ENCODE measurements at places on chromosomes 5 and 9.

DNA sequence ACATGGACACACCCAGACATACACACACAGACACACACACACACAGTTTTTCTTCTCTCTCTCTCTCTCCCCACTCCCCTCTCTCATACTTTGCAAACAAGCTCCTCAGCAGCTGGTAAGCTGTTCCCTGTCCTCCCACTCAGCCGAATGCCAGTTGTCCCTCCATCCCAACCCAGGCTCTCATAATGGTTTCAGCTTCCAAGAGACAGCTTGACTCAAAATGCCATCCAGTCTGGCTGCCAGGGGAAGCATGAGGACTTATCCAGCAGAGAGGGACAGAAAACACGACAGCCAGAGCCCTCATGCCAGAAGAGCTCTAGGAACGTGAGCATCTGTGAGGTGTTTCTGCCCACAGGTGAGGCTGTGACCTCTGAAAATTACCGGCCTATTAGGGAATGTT is 112.6 kb upstream of the SPDL1 start:
- no peak for DNase-seq

DNA sequence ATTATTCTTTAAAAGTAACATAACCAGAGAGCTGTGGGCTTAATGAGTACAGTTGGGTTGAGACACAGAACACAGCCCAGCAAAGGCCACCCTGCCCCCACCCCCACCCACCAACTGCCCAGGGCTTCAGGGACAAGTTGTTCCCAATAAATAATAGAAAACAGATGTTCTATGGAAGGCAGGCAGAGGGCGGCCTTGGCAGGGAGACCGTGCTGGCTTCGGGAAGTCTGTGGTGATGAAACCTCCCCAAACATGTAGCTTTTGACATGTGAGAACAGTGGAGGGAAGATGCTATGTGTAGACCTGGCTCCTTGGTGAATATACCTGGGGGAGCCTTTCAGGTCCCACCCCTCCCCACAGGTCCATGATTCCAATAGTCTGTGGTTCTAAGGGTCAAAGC is 10.0 kb downstream of the TRAF1 start:
- no peak for DNase-seq

DNA sequence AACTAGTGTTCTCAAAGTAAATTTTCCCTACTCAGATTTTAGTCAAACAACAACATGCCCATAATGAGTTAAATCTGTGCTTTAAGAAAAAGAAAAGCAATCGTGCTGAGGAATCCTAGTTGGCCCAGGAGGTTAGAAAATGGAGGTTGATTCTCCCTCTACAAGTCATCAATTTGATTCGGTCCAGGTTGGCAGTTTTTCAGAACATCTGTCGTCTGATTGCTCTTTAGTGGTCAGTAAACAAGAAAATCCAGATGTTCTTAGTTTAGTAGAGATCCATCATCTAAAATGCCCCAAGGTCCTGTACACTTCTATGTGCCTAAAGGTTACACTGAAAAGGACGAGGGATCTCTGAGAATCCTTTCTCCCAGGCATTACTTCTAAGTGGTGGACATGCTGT is 659.2 kb downstream of the MTRR start:
- DNase-seq: no peak

DNA sequence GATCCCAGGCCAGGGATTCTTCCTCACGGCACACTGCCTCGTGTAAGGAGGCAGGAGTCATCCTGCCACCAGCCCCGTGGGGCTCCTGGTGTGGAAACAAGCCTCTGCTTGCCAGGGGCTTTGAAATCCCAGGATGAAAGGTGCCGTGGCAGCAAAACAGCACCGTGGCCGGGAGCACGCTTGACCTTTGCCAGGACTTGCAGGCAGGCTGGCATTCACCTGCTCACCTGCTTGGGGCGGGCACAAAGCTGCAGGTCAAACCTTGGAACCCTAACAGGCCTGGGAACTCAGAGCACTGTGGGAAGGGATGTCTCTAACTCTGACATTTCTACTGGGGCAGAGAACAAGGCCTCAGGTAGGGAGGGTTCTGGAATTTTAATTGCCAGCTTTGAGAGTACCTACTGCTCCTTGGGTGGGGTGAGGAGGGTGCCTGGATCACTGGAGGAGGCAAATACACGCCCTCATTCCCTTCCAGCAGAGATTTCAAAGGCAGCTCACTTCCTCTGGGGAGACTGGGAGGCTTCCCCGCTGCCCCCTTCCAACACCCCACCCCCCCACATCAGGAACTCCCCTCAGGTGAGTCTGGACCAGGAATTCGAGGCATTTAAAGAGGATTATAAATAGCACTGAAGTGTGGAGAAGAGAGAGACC is 45.6 kb upstream of the STXBP1 start:
- no peak for DNase-seq

- no peak for DNase-seq
These were observed 10.0 kb upstream of the STRBP start for GRCh38 chr9:123278361-123278760.

- DNase-seq: peak; percentile 92
These were observed 399 bp upstream of the FBN2 start for GRCh38 chr5:128538250-128539037.

GRCh38 chr5:1073239-1074102 is 38.4 kb downstream of the SLC12A7 start:
- no peak for DNase-seq

- no peak for DNase-seq
These were observed 6.2 kb downstream of the ZNF883 start for GRCh38 chr9:113005777-113006176.

- DNase-seq: no peak
These were observed at the start of gene GABRA6 for GRCh38 chr5:161685461-161685860. TSS of gene GABRA6 (plus strand) at chr5:161685721. CDS start at chr5:161685990, 269 bp downstream.

DNA sequence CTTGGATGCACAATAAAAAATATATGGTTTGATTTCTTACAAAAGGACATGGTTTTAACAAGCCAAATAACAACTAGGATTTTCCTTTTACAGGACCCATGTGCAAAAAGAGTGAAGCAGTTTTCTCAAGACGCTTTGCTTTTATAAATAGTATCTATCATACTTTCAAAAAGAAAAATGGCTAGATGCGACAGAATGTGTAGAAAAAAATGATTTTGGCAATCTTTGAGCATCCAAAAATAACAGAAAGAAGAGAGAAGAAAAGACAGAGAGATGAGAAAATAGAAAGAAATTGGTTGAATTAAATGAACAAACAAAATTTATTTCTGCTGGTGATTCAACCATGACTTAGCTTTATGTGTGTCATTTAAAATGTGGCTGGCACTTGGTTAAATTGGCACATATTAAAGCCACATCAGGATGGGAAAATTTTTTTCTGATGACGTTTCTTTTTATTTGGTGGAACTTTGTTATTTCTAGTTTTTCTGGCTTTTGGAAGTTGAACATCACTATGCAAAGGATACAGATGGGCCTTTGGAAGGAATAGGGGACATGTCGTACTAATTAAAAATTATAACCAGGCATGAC is 35.6 kb upstream of the NREP start:
- DNase-seq: no peak

- no peak for DNase-seq
These were observed 55.8 kb downstream of the ANXA2R start for GRCh38 chr5:42984307-42984706.

DNA sequence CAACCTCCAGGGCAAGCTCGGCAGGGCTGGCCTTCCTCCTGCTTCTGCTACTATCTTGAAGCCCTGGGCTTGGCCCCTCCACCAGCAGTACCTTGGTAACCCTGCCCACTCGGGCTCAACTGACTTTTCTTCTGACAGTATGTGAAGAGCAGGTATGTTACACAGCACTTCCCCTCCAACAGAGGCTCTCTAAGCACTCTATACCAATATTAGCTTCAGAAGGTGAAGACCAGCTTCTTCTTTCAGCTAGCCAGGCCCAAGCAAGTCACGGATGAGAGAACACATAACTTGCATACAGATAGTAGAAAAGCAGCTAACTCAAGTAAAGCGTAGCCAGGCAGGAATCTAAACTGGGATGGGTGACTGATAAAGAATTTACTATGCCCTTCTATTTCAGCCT is 64.3 kb downstream of the FEM1C start:
- no peak for DNase-seq

DNA sequence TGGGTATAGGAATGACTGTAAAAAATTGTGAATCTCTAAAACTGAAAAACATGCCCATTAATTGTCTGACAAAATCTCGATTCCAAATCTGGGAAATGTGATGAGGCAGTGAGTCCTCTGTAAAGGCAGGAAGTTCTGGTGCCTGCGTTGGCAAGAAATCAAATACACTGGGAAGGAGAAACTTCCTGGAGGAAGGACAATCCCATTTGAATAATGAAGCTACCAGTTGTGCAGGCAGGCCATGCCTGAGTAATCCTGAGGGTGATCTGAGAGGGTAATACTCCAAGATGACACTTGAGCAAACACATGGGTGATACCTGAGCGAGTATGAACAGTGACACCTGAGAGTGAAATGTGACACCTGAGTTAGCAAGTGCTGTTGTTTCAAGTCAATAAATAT is 49.7 kb downstream of the KIF24 start:
- DNase-seq: no peak

- no peak for DNase-seq
These were observed 209.6 kb upstream of the SLC30A5 start for GRCh38 chr5:68884144-68884754.

GRCh38 chr5:167478188-167478587 is 813.3 kb upstream of the WWC1 start:
- DNase-seq: no peak

- DNase-seq: peak; percentile 88
These were observed 20.3 kb downstream of the PTPA start for GRCh38 chr9:129131300-129132145.

DNA sequence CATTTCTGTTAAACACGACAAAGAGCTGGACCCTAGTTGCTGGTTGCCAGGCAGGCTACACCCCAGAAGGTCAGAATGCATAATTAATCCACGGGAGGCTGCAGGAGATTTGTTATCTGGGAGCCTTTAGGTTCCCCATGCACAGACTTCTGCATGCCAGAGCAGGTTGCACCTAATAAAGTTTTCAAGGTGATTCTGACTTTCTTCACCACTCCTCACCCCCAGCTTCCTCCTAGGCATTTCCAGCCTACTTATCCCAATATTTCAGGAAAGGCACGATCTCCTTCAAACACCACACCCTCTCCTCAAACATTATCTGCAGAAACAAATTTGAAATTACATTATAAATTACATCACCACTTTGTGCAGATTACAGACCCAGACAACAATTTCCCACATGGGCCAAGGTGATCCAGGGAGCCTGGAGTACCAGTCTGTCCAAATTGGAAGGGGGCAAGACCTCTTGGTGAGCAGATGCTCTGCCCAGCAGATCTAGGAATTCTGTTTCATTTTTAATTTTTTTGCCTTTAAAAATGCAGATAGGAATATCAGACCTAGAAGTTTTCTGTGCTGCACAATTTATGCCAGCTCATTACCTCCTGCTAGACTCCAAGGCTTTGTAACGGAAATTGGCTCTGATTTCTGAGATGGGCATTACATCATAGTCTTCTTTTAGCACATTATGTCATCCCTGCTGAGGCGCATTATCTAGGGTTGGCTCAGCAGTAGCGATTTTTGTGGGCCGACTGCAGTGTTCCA is 363.4 kb upstream of the SLC30A5 start:
- DNase-seq: no peak

DNA sequence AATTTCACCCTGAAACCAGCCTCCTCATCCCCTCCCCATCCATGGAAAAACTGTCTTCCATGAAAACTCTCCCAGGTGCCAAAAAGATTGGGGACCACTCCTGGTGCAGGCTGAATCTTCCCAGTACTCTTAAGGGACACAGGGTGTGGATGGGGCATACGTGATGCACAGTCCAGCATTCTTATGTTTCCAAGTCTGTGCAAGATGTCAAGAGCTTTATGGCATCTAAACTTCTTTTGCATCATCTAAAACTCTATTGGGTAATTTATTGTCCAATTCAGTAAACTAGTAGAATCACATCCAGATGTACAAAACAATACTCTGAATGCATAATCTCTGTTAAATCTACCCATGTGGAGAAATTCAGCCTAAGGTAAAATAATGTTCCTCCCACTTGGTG is 9.3 kb upstream of the FGD3 start:
- no peak for DNase-seq

- DNase-seq: no peak
These were observed 33.0 kb downstream of the ITK start for GRCh38 chr5:157213527-157214243.

DNA sequence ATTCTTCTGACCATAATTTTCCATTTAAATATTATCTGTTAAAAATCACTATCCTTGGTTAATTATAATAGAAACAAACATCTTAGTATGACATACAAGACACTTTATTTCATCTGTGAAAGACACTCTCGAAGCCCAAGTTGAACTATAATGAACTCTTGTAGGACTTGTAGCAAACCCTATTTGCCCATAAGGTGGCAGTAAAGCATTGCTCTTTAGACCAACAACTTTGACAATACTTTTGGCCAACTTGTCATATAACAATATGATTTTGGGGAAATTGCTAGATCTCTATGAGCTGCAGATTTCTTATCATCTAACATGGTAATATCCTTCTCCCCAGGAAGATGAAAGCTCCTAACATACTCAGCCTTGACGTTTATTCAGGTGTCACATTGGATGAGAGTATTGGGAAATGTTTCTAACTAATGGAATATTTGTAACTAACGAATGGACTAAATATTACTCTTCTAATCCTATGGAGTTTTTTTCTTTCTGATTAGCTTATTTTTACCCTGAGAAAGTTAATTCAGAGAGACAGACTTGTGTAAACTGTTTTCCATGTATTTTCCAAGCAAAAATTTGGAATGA is 11.0 kb downstream of the SPINK14 start:
- DNase-seq: no peak

- DNase-seq: no peak
These were observed 355.6 kb downstream of the TAF11L14 start for GRCh38 chr5:17989567-17990563.

DNA sequence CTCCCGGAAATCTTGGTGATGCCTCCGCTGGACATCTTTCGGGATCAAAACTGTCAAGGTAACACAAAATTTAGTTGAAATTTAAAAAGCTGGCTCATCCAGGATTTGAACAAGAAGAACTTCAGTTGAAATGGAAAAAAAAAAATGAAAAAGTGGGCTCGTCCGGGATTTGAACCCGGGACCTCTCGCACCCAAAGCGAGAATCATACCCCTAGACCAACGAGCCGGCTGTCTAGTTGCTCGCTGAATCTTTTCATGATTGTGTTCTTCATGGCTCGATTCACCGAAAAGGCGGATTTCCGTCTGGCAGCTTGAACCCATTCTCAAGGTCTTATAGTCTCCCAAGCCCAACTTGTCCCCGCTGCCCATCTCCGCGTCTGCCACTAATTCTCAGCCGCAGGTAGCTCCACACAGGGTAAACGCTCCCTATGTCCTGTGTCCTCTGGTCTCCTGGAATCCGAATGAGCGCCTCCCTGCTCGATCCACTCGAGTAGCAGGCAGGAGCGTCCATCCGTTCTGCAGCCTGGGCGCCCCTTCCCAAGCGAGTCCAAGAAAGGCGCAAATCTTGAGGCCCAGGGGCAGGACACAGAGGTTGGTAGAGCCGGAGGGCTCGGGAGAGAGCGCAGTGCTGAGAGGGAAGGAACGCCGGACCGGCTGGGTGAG is 16.2 kb downstream of the TRIM7 start:
- peak; percentile 91 for DNase-seq

DNA sequence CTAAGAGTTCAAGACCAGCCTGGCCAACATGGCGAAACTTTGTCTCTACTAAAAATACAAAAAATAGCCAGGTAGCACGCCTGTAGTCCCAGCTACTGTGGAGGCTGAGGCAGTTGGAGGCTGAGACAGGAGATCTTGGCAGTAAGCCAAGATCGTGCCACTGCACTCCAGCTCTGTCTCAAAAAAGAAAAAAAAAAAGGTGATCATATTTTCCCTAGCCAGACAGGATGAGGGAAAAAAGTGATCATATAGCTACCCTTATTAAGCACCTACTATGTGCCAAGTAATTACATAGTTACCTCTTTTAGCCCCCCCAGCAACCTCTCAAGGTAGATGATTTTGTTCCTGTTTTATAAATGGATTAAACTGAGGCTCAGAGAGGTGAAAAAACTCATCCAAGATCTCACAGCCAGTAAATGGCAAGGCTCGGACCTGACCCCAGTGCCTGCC is 18.1 kb upstream of the RPL26L1 start:
- no peak for DNase-seq

Data from ecto neural progenitor cell (in vitro differentiated cells).